CD4-positive, alpha-beta T cell treated with Interleukin-4 for 4 hours (primary cell): ENCODE measurements at places on chromosomes 12 and 14.
A peak's percentile ranks its signal among the peaks of the same experiment; 100 is the strongest.

DNA sequence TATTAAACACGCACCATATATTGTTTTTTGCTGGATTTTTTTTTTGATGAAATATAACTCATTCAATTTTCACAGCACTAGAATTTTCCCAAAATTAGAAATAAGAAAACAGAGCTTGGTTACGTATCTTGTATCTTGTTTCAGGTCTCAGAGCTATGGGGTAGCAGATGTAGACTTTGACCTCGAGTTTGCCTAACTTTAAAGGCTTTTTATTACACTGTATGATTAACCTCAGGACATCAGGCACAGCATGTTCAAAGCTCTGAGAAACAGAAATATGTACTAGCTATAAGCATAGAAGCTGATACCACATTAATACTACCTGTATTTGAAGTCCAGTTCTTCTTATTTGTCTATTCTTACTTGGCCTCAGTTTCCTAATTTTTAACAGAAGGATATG lies 171.9 kb upstream of the KITLG start:
- DNase-seq = no peak

DNA sequence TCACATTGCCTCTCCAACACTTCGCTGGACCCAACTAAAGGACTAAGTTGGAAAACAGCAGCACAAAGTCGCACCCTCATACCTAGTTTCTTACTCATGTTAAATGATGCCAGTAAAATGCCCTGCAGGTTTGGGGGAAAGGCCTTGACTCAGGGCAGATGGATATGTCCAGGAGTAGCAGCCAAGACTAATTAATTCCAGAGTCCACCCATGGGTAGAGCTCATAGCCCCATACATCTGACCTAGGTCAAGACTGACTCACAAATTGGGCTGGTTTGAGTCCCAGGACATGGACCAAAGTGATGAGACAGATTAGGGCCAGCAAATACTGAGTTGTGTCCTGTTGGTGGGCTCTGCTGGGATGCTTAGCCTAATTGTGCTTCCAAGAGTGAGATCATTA lies 224.0 kb upstream of the BTG1 start:
- DNase-seq = no peak

GRCh38 chr12:77540097-77540496 lies 290.6 kb upstream of the NAV3 start:
- no peak for DNase-seq

DNA sequence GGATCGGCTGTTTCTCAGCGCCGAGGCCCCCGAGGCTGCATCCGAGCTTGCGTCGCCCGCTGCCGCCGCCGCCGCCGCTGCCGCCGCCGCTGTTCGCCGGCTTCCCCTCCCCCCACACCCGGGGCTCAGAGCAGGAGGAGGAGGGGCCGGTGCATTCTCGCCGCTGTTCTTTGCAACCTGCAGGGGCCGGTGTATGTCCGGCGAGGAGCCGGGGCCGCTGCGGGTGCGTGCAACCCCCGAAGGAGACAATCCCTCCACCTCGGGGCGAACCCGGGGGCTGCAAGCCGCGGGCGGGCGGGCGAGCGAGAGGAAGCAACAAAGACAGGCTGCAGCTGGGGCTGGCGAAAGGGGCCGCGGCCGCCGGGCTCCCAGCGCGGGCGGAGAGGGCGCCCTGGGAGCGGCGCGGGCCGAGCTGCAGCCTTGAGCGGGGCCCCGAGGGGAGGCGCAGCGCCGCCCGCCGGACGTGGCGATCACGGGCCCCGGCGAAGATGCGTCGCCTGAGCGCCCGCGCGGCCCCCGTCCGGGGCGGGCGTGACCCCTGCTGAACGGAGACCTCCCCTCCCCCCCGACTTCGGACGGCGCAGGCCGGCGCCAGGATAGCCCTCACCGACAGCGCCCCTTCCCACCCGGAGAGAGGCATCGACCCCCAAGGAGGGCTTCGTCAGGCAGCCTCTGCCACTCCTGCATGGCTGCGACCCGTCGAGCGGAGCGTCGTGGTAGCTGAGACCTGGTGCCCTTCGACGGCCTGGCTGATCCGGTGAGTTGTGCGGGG lies 702 bp downstream of the FAM222A start:
- peak; percentile 26 for DNase-seq

DNA sequence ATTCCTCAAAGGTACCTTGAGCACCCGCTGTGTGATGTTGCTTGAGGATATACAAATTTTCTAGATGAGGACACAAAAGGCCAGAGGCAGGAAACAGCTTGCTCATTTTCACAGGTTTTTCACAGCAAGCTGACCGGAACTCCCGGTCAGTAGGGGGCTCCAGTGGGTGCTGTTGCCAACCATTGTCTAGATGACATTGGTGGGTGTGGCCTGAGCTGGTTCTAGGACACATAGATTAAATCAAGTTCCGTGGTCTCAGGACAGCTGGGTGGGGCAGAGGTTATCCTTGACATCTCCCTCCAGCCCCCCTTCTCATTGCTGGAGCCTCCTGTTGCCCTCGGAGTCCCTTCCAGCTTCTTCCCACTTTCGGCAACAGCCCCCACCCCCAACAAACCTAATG lies 153.6 kb upstream of the FKBP4 start:
- no peak for DNase-seq

DNA sequence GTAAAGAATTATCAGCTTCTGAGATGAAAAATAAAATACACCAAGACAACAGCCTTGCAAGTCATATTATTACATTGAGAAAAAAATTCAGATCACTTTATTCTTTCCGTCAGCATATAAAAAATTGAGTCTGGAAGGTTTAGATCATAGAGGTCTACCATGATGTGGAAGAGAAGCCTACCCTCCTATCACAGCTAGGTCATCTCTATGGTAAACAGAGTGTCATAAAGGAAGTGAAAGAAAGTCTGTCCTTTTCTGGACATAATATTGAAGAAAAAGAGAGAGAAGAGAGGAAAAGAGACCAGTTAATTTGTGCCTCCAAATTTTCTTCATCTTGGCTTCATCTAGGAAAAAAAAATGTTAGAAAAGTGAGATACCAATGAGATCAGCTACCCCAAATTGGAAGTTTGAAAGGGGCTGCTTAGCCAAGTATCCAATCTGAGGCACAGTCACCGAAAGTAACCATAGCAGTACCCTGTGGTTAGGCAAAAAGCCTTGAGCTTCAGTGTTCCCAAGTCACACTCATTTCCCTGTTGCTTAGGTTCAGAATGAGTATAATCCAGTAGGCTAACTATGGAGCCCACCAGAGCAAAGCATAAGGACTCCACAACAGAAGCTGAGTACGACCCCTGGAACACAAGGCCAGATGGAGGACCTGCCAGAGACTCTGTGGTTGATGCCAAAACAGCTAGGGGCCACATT lies 38.1 kb downstream of the DUSP6 start:
- no peak for DNase-seq

- DNase-seq = peak; percentile 41
Observed at GRCh38 chr12:124548854-124549378, 18.5 kb downstream of the NCOR2 start.

GRCh38 chr12:85299053-85299452 lies 19.0 kb downstream of the ALX1 start:
- DNase-seq = no peak

DNA sequence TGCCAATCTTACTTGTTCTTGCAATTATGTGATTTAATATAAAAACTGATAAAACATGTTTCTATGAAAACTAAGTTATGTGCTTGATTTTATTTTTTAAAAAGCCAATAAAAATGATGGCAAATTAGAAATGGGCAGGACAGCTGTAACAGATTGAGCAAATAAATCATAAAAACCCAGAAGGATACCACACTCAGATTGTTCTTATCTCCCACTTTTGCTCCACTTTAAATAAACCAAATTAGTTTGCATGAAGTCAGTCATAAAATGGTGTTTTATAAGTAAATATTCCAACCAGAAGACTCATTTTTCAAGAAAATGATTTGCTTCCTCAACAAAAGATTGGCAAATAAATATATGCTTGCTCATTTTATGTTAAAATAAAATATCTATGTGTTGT lies 307.9 kb upstream of the G2E3 start:
- no peak for DNase-seq

GRCh38 chr12:104493496-104493895 lies 36.7 kb downstream of the CHST11 start:
- DNase-seq = no peak

DNA sequence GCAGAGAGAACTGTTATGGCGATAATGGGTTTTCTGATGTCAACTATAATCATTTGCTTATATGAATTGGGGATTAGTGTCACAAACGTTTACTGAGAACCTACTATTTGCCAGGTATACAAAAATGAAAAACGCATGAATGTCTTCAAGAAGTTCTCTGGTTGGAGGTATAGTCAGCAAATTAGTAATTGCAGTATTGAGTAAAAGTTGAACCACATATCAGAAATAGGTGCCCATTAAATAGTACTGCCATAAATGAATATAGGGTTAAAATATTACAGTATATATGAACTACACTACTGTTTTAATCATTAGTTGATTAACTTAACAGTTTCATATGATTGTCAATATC lies 60.0 kb downstream of the PTPRB start:
- no peak for DNase-seq

GRCh38 chr14:101959277-101959676 lies 5.1 kb upstream of the DYNC1H1 start:
- DNase-seq = no peak

DNA sequence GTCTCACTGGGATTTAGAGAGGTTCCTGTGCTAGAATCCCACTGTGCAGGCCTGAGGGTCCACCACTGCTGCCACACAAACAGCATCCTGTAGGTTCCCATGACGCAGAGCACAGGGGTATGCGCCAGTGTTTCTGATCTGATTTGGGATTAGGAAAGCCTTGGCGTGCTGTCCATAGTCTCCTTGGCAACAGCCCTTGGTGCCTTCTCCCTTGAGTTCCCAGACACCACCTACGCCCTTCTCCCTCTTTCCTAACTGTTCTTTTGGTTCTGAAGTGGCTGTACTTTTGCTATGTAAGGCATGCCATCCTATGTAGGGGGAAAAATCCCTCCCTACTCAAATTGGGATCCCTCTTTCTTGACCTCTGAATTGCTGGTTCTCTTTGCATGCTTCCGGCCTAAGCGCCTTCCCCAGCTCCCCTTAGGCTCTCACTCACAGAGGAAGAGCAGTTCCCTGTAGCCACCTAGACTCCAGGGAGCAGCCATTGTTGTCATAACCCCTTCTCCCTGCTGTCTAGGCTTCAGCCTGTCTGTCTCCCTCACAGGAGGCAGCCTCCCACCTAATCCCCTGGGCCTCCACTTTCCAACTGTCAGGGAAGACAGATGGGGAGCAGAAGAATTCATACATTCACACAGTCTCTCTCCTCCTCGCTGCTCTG lies 14.8 kb upstream of the RIC8B start:
- no peak for DNase-seq

- no peak for DNase-seq
Observed at GRCh38 chr12:126117502-126117901, 1052.3 kb downstream of the AACS start.

- no peak for DNase-seq
Observed at GRCh38 chr12:102024765-102025164, 37.0 kb downstream of the WASHC3 start.

- no peak for DNase-seq
Observed at GRCh38 chr14:85531587-85532373, 1.8 kb downstream of the FLRT2 start.

DNA sequence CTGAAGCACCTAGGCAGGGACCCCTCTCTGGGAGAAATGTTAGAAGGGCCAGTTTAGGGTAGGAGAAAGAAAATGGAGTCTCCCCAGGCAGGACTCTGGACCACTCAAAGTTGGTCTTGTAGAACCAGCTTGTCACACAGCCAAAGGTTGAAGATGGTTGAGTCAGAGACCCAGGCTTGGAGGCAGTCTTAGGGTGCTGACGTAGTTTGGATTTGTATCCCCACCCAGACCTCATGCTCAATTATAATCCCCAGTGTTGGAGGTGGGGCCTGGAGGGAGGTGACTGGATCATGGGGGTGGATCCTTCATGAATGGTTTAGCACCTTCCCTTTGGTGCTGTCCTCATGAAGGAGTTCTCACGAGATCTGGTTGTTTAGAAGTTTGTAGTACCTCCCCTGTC lies 121.2 kb downstream of the CRACR2A start:
- DNase-seq = no peak

DNA sequence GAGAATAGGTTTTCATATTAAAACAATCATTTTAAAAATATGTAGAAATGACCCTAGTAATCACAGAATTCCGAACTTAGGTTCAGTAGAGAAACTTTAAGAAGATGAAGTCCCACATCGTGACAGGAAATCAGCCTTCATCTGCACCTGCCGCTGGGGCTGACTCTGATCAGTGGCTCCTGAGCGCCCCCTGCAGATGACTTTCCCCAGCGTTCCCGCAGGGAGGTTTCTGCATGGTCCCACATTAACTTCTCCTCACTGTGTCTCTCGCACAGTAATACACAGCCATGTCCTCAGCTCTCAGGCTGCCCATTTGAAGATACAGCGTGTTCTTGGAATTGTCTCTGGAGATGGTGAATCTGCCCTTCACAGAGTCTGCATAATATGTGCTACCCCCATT lies 1131.1 kb downstream of the TMEM121 start:
- DNase-seq = peak; percentile 53

DNA sequence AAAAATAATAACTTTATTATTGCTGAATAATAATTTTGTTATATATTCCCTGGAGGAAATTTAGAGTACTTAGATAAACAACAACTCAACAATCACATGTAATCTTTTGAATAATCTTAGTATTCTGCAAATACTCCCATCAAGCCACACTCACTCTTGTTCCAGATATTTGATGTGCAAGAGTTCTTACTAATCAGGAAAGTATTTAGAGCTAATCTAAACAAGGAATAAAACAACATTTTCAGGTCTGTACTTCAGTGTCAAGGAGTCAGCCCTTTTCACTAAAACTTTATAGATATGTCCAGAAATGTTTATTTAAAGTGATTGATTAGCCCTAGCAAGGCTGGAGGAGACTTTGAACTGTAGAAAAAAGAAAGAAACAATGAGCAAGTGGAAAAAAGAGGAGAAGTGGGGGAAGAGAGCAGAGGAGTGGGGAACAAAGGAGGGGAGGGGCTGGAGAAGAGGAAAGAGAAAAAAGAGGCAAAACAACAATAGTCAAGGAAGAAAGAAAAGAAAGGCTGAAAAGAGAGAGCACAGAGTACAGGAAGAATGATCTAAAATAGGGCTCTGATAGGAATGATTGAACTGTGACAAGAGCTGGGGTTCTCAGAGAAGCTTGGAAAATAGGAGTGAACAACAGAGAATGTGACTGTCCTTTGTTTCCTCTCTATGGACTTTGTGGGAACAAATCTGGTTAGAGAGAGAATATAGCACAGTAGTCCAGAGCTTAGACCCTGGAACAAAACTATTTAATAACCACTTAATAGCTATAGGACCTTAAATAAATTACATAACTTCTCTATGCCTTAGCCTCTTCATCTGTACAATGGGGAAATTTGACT lies 238.7 kb downstream of the AKAP6 start:
- DNase-seq = no peak

GRCh38 chr12:67690656-67691055 lies 42.1 kb downstream of the DYRK2 start:
- DNase-seq = no peak
